AG09319 (cell line): ENCODE measurements at places on chromosomes 1 and 21.

DNA sequence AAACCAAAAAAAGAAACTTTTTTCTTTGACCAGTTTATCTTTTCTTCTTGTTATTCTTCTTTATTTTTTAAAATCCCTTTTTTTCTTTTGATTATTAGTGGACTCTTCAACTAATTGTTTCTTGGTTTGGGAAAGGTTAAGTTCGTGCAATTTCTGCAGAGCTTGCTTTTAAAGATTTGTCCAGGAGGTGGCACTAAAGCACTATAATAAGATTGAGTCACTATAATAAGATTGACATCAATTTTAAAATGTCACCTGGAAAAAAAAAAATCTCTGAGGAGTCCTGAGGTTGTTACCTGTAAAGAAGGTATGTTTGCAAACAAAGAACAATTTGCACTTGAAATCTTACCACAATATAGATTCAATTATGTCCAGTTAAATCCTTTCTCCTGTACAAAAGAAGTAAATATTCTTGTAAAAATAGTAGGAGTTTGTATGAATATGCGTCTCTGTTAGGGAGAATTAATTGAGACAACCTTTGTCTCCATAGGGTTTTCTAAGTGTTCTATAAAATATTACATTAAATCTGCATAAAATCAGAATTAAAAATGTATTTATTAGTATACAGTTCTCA, 166.7 kb downstream of the ADGRL4 start:
- DNase-seq, result no peak

GRCh38 chr21:43762303-43763128, 13.6 kb downstream of the CSTB start:
- no peak for DNase-seq

DNA sequence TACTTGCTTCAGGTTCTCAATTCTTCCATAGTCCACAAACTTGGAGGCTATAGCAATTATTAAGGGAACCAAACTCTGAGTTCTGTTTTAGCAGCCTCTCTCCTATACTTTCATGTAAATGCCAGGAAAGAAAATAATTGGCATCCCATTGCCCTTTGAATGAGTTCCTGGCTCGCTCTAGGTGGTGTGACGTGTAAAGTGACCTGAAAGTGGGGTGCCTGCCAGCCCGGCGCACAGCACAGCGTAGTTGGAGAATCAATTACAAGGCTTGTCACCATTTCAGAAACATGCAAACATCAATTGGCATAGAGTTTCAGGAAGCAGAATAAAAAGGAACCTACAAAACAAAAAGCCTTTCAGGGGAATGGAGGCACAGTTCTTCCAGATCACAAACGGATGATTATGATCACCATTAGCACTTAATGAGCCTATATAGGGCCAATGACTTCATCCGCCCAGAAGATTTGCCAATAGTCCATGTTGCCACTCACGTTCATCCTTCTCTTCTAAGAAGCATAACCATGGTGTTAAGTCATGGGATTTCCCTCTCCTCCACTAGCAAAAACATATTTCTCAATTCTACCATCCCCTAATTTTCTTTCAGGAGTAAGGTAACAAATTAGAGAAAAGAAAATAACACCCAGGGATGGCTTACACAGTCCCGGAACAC, 354.6 kb upstream of the ADGRL2 start:
- DNase-seq, result no peak

GRCh38 chr1:184624051-184624450, 130.6 kb downstream of the EDEM3 start:
- no peak for DNase-seq

DNA sequence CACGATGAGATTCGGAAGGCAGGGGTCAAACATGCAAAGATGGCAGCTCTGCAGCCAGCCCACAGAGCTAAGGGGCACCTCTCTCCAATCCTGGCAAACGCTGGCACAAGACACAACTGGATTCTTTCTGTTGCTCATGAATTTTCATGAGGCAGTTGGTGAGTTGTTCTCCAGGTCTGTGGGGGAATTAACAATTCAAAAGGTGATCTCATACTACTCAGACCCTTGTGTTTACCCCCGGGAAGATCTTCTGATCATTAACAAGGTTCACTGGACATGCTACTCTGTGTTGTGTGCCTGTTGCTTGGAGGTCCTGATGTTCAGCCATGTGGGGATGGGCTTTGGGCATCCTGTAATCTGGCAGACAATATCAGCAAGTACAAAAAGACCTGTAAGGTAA, 128.9 kb downstream of the HHAT start:
- DNase-seq, result no peak

DNA sequence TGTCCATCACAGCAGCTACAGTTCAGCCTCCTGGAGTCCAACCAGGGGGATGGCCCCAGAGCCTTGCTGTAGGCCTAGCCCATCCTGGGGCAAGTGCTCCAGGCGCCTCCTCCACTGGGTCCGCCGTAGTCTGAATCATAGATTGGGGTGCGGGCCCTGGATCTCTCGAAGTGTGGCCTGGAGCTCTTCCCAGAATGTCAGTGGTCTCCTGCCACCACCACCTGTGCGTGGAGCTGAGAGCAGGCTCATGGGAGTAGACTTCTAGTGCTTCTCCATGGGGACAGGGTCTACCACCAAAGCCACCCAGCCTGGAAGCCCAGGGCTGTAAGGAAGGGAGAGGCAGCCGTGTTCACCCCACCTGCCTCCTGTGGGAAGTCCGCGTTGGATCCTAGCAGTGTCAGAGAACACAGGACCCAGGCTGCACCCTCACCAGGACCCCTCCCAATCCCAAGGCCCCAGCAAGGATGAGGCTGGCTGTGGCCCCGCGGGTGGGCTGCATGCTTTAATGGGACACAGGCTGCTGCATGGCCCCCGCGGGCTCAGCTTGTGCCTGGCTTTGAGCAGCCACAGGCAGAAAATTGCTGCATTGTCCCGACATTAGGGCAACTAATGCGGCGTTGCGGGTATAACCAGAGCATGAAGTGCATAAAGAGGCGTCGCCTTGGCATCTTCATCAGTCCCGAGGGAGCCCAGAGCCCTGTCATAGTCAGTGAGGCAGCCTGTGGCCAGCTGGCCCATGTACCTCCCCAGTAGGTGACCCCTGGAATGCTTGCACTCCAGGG, 735 bp upstream of the HES3 start:
- DNase-seq, result no peak

GRCh38 chr21:39625211-39625895, 12.6 kb downstream of the B3GALT5 start:
- no peak for DNase-seq

- DNase-seq, result no peak
Observed at GRCh38 chr1:75338616-75339483, 204.7 kb downstream of the LHX8 start.

DNA sequence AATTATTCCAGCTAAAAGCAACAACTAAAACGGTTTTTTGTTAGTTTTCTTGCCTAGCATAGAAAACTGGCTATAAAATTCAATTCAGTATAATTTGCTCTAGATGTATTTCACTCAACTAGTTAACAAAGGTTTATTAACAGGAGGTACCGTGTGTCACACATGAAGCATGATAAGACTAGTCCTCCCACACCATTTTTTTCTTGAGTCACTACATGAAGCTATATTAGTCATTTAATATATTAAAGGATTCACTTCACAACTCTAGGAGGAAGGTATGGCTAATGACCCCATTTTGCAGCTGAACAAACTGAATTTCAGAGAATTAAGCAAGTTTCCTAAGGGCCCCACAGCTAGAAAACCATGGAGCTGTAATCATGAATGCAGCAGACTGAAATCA, 307.8 kb upstream of the USP25 start:
- no peak for DNase-seq

DNA sequence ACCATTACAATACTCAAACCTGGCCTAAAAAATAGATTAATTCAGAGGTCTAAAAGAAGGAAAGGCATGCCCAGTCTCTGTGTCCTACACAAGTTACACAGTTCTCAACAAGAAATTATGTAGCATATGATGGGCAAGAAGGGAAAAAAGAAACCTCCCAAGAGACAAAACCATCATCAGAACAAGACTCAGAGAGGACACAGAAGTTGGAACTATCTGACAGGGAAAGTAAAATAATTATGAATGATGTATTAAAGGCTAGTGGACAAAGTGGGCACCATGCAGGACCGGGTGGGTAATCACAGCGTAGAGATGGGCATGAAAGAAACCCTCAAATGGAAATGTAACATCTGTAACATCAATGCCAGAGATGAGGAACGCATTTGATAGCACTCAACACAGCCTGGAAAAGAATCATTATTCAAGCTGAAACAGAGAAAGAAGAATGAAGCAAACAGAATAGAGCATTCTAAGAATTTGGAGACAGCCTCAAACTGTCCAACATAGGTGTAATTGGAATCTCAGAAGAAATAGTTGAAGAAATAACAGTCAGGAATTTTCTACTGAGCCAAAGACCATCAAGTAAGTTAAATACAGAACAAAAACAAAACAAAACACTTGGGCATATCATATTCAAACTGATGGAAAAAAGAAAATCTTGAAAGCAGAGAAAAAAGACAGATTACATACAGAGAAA, 29.7 kb downstream of the PER3 start:
- DNase-seq, result no peak

DNA sequence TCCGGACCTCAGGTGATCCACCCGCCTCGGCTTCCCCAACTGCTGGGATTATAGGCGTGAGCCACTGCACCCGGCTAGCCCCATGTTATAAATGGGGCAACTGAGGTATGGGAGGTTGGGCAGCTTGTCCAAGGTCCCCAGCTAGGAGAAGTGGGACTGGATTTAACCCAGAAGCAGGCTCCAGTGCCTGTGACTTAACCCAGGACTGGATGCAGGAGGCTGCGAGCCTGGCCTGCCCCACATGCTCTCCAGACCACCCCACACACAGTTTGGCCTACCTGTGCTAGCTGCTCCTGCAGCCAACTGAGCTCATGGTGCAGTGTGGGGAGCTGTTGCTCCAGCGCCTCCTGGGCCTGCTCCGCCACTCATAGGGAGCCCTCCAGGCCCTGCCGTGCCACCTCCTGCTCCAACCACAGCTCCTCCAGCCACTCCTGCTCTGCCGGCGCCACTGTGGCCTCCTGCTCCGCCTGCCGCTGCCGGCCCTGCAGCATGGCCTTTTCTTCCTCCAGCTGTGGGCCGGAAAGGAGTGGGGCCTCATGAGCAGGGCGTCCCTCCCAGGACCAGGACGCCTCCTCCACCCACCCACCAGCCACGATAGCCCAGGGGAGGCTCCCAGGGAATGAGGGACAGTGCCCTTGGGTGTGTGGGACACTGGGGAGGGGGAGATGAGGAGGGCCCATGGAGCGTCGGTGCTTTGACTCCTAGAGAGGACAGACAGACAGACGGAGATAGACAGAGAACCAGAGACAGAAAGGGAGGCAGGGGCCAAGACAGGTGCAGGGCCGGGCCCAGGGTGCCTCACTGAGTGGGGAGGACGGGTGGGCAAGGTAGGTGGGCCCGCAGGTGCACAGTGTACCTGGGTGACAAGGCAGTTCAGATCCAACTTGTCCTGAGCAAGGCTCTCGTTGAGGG, 12.4 kb upstream of the NBPF1 start:
- no peak for DNase-seq

DNA sequence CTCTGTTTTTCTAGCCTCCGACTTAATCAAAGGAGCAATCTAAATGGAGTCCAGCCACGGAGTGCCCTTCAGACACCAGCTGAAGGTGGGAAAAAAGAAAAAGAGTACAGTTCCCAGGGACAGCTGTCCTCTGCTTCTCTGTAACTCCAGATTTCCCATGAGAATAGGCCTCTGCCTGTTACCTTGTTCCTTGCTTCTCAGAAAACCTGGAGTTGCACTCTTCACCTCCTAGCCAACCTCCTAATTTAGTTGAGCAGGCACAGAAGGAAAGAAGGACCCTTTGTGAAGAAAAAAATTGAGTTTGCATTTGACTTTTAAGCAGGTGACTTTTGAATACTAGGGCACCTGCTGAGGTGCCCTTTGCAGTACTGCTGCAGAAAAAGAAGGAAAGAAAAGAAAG, 8.3 kb downstream of the BARHL2 start:
- DNase-seq, result no peak

DNA sequence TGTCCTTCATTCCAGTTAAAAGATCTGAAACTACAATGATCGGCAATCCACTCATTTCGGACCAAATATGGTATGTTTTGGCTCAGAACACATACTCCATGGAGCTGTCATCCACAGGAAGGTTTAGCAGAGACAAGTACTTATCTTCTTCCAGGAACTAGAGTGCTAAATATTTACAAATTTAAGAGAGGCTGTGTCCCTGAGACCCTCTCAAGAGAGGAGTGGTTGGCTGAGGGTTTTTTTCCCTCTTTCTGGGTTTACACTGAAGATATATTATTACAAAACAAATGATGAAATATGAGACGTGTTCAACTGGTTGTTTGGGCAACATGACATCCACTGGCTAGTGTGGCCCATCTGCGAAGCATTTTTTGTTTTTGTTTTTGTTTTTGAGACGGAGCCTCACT, 25.9 kb upstream of the NID1 start:
- DNase-seq, result no peak
